MV-4-11 (cell line): ENCODE measurements at places on chromosomes 7 and 10.

DNA sequence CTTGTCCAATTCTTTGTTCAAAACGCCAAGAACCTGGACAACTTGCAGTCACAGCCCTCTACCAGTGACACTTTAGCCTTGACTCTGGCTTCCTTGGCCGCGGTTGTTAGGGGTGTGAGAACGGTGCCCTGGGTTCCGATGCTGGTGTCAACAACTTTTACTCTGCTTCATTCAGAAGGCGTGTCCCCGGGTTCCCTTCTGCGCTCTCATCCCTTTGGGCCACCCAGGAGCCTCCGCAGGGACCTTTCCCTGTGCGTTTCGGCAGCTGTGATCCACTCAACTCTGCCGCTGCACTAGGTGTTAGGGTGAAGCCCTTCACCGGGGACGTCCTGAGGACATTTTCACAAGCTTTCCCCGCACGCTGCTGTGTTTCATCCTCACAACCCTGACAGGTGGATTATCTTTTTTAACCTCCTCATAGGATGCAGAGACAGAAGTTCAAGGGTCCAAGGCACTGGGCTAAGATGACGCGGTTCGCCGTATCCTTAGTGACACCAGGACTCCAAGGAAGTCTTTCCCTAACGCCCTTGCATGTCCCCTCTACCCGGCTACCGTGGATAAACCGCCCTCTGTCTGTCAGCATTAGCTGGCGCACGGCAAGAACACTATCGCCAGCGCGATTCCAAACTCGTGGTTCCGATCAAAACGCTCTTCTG lies 133.5 kb upstream of the SHH start:
- DNase-seq = no peak

GRCh38 chr7:66380272-66380888 lies 175.2 kb downstream of the TPST1 start:
- DNase-seq = no peak

- no peak for DNase-seq
Observed at GRCh38 chr10:48469516-48470020, 135.3 kb downstream of the ARHGAP22 start.

- no peak for DNase-seq
Observed at GRCh38 chr10:99537989-99538917, 5.5 kb downstream of the NKX2-3 start.
